ENCODE measurements at places on chromosomes 12 and 14.

DNA sequence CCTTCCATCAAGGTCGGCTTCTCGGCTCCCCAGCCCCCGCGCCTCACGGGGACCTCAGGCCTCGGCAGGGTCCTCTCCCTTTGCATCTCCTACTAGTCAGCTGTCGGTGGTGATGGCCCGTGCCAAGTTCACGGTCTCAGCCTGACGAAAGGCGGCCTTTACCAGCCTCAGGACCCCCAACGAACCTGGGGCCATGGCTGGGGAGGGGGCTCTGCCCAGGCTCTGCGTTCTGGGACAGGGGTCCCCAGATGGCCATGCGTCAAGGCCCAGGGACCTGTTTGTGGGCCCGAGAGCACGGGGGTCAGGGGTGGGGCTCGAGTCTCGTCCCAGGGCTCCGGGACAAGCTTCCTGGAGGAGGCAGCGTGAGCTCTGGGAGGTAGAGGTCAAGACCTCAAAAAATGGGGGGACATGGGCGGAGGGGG lies 32.8 kb upstream of the DEGS2 start:
- no peak for DNase-seq

GRCh38 chr12:103986829-103987228 lies 21.2 kb downstream of the TDG start:
- DNase-seq, result no peak

DNA sequence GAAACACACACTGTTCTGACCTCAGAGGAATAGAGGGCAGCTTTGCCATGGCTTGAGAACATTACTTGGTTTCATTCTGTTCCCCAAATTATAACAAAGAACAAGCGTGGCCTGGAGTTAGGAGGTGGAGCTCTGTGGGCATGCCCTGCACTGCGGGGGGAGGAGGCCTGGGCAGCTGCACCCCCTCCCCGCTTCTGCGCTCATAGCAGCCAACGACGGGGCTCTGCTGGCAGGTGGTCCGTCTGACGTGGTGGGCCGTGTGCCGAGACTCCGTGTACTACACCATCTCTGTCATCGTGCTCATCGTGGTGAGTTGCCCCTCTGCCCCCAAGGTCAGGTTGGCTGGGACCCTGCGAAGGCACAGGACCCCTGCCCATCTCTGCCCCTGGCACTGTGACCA lies 70.4 kb upstream of the RIN3 start:
- DNase-seq, result no peak

GRCh38 chr12:47158792-47159191 lies 79.0 kb upstream of the AMIGO2 start:
- DNase-seq, result no peak

DNA sequence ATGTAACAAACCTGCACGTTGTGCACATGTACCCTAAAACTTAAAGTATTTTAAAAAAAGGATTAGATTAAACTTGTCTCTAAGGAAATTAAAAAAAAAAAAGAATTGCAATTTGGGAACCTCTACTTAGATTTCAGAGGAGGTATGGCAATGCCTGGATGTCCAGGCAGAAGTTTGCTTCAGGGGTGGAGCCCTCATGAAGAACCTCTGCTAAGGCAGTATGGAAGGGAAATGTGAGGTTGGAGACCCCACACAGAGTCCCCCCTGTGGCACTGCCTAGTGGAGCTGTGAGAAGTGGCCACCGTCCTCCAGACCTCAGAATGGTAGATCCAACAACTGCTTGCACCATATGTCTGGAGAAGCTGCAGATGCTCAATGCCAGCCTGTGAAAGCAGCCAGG lies 279.6 kb upstream of the CCDC196 start:
- no peak for DNase-seq

DNA sequence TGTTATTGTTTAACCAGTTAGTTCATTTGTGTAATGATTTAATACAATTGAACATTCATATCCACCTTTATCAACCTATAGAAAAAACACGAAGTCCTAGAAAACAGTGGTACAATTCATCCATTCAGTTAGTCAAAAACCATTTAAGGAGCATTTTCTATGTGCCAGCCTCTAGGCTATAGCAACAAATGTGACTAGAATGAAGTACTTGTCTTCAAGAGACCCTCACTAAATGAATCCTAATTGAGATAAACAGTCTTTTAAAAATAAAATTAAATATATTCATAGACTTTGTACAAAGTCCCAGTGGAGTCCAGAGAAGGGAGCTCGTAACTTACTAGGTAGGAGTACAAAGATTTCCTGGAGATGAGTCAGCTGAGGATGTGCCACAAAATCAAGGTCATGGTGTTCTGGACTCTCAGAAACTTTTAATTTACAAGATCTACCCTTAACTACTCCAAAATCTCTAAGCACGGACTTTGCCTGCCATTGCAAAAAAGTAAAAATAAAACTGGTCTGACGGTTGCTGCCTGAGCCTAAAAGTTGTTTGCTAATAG lies 430.7 kb upstream of the DCN start:
- no peak for DNase-seq

GRCh38 chr12:98828802-98829600 lies 183.9 kb downstream of the APAF1 start:
- DNase-seq, result no peak

DNA sequence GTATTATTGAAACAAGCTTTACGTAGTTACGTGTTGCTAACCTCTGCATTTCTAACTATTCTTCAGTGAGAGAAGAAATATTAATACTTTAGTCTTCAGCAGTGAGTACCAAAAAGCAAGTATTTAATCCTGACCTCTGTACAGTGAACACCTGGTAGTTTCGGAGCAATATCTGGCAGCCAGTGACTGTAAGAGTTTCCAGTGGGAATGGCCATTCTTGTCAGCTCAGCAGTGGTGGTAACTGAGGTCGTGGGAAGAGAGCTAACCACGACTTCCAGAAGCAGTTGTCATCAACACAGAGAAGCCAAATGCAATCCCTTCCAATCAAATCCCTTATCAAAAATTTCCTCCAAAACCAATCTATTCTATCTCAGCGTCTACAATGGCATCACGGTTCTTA lies 1500.2 kb upstream of the FLRT2 start:
- no peak for DNase-seq

GRCh38 chr12:76866726-76867125 lies 12.1 kb downstream of the CSRP2 start:
- no peak for DNase-seq

- DNase-seq, result no peak
These were observed 47.8 kb downstream of the GIT2 start for GRCh38 chr12:109948368-109948767.

GRCh38 chr12:11969437-11970154 lies 101.1 kb upstream of the BCL2L14 start:
- peak; percentile 60 for DNase-seq

GRCh38 chr12:793037-793436 lies 40.7 kb downstream of the WNK1 start:
- DNase-seq, result no peak

DNA sequence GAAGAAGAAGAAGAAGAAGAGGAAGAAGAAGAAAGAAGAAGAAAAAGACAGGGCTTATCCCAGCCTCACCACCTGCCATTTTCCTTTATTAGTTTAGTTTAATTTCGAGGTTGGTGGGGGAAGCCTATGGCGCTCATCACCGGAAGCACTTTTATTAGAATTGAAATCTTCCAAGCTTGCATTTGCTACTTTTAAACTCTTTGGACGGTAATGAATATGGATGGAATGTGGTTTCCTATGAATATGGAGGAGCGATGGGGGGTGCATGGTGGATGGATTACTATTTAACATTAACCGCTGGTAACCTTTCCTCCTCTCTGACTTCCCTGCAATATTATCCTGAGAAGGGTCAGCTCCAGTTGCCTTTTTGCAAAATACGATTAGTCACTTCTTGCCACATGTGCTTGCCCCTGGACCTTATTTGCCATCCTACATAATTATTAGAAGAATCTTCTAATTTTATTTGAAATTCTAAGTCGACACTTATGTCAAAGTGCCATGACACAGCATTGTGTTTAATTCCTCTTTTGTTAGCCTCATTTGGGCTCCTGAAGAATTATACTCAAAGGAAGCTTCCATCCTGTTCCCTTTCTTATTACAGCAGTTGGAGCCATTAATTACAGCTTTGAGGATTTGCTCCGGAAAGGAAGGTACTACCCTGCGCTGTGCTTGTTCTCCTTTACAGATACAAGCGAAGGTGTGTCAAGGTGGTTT lies 424.5 kb downstream of the VRK1 start:
- no peak for DNase-seq

GRCh38 chr12:112450725-112451124 lies 32.0 kb downstream of the PTPN11 start:
- no peak for DNase-seq

- peak; percentile 21 for DNase-seq
These were observed 115.5 kb downstream of the SLC2A13 start for GRCh38 chr12:39990122-39991101.

DNA sequence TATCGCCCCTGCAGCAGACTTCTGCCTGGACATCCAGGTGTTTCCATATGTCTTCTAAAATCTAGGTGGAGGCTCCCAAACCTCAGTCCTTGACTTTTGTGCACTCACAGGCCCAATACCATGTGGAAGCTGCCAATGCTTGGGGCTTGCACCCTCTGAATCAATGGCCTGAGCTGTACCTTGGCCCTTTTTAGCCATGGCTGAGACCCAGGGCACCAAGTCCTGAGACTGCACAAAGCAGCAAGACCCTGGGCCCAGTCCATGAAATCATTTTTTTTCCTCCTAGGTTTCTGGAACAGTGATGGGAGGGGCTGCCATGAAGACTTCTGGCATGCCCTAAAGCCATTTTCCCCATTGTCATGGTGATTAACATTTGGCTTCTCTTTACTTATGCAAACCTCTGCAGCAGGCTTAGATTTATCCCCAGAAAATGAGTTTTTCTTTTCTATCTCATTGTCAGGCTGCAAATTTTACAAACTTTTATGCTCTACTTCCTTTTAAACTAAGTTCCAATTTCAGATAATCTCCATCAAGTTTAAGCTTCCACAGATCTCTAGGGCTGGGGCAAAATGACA lies 1445.8 kb upstream of the FLRT2 start:
- DNase-seq, result no peak

DNA sequence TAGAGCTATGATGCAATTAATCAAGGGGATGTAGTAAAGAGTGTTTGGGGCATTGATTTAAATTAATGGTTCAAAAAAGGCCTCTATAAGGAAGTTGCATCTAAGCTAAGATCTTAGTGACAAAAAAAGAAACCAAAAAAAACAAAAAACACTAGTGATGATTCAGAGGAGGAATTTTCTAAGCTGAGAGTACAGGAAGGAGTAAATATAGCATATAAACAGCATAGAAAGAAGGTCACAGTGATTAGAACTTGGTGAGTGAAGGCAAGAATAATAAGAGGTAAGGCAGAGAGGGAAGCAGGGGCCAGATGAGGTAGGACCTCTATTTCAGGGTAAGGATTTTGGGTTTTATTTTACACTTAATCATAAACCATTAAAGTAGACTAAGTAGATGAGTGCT lies 48.0 kb upstream of the PDZRN4 start:
- no peak for DNase-seq

GRCh38 chr12:43338848-43339526 lies 213.0 kb downstream of the ADAMTS20 start:
- DNase-seq, result peak; percentile 30

Measured in H7 (cell line).